ENCODE measurements at places on chromosomes 11 and 22.

- no peak for DNase-seq
Observed at GRCh38 chr11:78557236-78557635, 17.4 kb downstream of the NARS2 start.

- DNase-seq: no peak
Observed at GRCh38 chr11:95256321-95256779, 25.3 kb upstream of the SESN3 start.

DNA sequence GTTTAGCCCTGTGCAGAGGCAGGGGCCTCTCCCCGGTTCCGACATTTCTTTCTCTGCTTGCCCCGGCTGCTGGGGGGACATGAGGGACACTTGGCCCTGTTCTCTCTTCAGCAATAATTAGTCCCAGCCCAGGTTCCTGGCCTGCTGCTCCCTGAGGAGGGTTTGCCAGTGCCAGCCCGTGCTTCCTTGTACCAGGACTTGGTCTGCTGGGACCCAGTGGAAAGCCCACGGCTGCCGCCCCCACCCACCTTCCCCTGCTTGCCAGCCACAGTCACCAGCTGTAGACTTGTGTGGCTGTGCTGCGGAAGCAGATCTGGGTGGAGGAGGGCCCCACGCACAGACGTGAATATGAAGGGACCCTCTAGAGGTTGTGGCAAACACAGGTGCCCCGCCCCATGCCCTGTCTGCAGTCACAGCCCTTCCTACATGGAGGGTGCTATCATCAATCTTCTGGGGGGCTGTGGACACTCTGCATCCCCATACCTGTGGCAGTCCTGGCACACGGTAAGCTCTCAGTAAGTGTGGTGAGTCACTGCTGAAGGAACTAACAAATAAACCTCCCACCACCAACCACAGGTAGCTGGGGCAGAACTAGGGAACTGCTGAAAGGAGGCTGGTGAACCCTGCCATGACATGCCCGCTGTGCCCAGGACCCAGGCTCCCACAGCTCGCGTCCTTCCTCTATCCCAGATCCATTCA is 949 bp downstream of the TP53AIP1 start:
- no peak for DNase-seq

- DNase-seq: no peak
Observed at GRCh38 chr11:115047631-115048030, 369.3 kb downstream of the NXPE2 start.

- DNase-seq: no peak
Observed at GRCh38 chr11:130369141-130369691, 54.5 kb upstream of the ZBTB44 start.

DNA sequence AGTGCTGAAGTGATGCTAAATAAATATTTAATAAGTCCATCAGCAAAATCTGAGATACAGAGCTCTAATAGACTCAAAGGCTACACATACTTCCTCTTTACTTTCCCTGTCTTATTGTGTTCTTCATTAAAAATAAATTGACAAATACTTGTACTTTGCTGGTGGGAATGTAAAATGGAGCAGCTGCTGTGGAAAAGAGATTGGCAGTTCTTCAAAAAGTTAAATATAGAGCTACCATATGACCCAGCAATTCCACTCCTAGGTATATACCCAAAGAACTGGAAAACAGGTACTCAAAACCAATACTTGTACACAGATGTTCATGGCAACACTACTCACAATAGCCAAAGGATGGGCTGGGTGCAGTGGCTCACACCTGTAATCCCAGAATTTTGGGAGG is 76.0 kb downstream of the RBFOX2 start:
- no peak for DNase-seq

All from activated CD4-positive, alpha-beta T cell treated with anti-CD3 and anti-CD28 coated beads, Interleukin-2, amount 50 U/mL, for 16 hours (primary cell).